ENCODE measurements at places on chromosomes 2 and 18. TPM values are rescaled to one million over a fixed set of nuclear protein-coding genes. Genes with fewer than 3 reads are reported as not detected.

Gene MYO3B
- not detected for total RNA-seq

Gene CTLA4
- not detected for total RNA-seq

Gene IL18R1
- 3.9 TPM for total RNA-seq

Gene GPR55
- not detected for total RNA-seq

Gene CRYBA2
- not detected for total RNA-seq

Gene NAT8
- not detected for total RNA-seq

Gene OR6B2
- not detected for total RNA-seq

Gene UGT1A8
- total RNA-seq = not detected

Gene DSG1
- 0.17 TPM for total RNA-seq

Gene C2orf92
- total RNA-seq = 2.8 TPM

Gene SERPINB3
- total RNA-seq = 0.75 TPM

Gene CENPA
- 11.6 TPM for total RNA-seq

Gene SLC5A7
- total RNA-seq = not detected

Gene KLHL30
- 0.83 TPM for total RNA-seq

Gene PLGLB2
- 3.0 TPM for total RNA-seq

Gene SLC20A1
- 383 TPM for total RNA-seq

Gene THUMPD2
- total RNA-seq = 15.7 TPM

Gene GPBAR1
- total RNA-seq = 0.49 TPM

Gene DPP10
- total RNA-seq = not detected

Gene INO80C
- total RNA-seq = 7.2 TPM

Gene SERPINB4
- total RNA-seq = 1.5 TPM
